ENCODE measurements at places on chromosomes 3 and 15. TPM values are rescaled to one million over a fixed set of nuclear protein-coding genes. Genes with fewer than 3 reads are reported as not detected.

SMCO1 gene
- total RNA-seq: not detected

- DNase-seq: no peak
Measured at GRCh38 chr15:66951531-66952320, 113.7 kb upstream of the SMAD3 start.

GRCh38 chr3:20324664-20325478 is 138.9 kb upstream of the SGO1 start:
- no peak for DNase-seq

DNA sequence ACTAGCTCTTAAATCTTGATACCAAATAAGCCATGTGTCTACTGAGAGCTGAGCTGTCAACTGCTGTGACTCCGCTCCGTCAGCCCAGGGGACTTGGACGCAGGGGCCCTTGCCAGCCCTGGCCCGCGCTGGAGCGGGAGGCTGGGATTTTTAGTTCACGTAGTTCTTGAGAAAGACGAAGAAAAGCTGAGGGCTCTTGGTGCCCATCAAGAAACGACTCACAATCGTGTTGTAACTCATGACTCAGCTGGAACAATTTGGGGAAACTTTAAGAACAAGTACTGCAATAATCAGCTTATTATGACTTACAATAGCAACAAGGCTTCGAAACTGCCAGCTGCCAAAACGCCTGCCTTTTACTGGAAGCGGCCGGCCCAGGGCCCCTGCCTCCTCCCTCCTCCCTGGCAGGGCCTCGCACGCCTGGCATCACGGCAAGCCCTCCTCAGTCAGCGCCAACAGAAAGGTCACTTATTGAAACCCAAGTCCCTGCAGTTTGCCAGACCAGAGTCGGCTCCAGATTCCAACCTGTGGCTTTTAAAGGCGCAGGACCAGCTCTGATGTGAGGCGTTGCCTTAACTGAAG is 60.3 kb downstream of the RGMA start:
- peak; percentile 25 for DNase-seq

DNA sequence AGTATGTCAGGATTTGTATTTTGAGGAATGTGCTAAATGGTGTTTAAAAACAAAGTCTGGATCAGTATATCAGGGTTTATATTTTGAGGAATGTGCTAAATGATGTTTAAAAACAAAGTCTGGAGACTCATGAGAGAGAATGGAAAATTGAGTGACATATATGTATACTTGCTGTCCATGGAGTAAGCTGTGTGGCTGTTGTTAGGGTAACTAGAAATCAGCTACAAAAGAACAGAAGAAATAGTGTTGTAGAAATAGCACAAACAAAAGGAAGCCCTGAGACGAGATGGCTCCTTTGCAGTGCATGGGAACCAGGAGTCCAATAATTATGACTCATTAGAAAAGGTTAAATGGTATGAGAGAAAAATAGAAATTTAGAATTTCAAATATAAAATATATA is 282.7 kb upstream of the MANF start:
- DNase-seq: no peak

All from activated CD8-positive, alpha-beta T cell treated with anti-CD3 and anti-CD28 coated beads for 36 hours (primary cell).